Vagina (tissue), 2 donors: ENCODE measurements at places on chromosomes 12 and 14. TPM values are rescaled to one million over a fixed set of nuclear protein-coding genes. Genes with fewer than 3 reads are reported as not detected.
A peak's percentile ranks its signal among the peaks of the same experiment; 100 is the strongest.

MVK gene
- 24.1 TPM for total RNA-seq

POLE2 gene
- total RNA-seq, result 4.9 TPM

ZDHHC22 gene
- total RNA-seq, result not detected

APOF gene
- total RNA-seq, result not detected

CHMP4A gene
- 37.6 TPM for total RNA-seq

RD3L gene
- not detected for total RNA-seq

SLC6A12 gene
- not detected for total RNA-seq

TAC3 gene
- total RNA-seq, result not detected

FUT8 gene
- 35.1 TPM for total RNA-seq

DNA sequence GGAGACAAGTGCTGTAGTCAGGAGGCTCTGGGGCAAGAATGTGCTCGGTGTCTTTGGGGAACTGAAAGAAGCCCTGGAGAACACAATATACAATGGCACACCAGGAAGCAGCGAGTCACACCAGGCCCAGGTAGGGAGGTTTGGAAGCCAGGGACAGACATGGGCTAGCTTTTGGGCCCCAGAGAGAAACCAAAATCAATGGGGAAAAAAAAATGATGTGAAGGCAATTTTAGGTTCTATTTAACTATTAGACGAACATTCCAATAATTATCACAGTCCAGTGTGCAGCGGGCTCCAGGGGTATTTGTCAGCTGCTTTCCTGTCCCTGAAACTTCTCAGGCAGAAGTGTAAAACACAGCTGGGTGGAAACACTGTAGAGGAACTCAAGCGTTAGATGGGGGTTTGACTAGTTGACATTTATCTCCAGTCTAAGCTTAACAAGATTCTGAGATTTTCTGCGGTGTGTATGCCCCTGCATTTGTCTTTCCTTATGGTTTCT lies 21.8 kb upstream of the EGLN3 start:
- no peak overlapping the region for H3K4me3 ChIP-seq
- H3K36me3 ChIP-seq, result no peaks in the 10 kb centered on the region
- no peaks in the 10 kb centered on the region for H3K4me1 ChIP-seq
- H3K27ac ChIP-seq, result no peak overlapping the region
- H3K27me3 ChIP-seq, result no peaks in the 10 kb centered on the region

DNA sequence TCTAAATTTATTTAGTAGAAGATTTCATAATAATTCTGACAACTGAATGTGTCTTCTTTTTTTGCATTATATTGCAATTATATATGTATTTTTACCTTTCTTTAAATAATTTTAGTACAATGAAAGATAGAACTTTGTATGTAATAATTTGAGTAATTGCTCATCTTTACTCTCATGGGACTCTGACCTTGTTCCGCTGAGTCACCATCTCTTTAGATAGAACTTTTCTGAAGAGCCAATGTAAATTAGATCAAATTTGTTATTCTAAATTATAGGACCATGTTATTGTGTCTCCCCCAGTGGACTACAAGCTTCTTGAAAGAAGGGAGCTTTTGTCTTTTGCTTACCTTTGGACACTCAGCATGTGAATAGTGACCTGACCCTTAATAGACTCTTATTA lies 96.1 kb downstream of the TRHDE start:
- DNase-seq, result no peak
- no peak overlapping the region for H3K4me3 ChIP-seq
- H3K27me3 ChIP-seq, result no peaks in the 10 kb centered on the region
- no peak overlapping the region for H3K27ac ChIP-seq
- peaks cover 5% of the 10 kb centered on the region for H3K4me1 ChIP-seq
- H3K36me3 ChIP-seq, result no peaks in the 10 kb centered on the region

DNA sequence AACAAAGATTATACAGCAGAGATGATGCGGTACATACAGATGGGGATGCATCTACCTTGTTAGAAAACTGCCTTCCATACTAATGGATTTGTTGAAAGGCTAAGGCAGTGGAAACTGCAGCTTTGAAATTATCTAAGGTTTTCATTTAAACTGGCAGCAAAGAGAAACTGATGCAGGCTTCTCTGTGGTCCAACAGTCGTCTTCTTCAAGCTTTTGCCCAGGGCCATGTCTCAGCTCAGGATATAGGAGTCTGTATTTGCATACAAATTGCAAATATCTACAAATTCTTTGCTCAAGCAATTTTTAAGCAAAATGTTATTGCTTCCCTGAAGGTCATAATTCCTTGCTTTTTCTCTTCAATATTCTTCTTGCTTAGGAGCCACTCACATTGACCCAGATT lies 33.7 kb downstream of the ERH start:
- H3K27me3 ChIP-seq, result no peaks in the 10 kb centered on the region
- H3K4me1 ChIP-seq, result no peaks in the 10 kb centered on the region
- no peak overlapping the region for H3K4me3 ChIP-seq
- no peak for DNase-seq

DNA sequence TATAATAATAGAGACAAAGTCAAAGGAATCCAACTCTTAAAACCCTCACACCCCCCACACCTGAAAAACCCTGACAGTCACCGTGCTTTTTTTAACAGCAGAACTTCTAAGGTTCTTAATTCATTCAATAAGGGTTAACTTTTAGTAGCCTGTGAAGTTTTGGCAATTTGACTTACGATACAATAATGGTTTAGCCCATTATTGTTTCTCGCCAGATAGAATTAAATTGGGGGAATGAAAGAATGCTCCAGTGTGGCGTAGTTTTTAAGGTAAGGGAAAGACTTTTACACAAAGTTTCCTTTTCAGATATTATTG lies 604 bp upstream of the MAGOHB start:
- peaks cover 18% of the 10 kb centered on the region for H3K4me1 ChIP-seq
- no peaks in the 10 kb centered on the region for H3K27me3 ChIP-seq
- H3K27ac ChIP-seq, result peak overlapping the region; percentile 90
- H3K36me3 ChIP-seq, result no peaks in the 10 kb centered on the region
- peak overlapping the region; percentile 90 for H3K4me3 ChIP-seq

GRCh38 chr12:62697893-62698292 lies 231.3 kb downstream of the MON2 start:
- peaks cover 10% of the 10 kb centered on the region for H3K4me1 ChIP-seq
- H3K36me3 ChIP-seq, result no peaks in the 10 kb centered on the region
- H3K27me3 ChIP-seq, result no peaks in the 10 kb centered on the region
- no peak for DNase-seq
- H3K27ac ChIP-seq, result no peak overlapping the region

- H3K4me3 ChIP-seq, result no peak overlapping the region
- DNase-seq, result no peak
- no peaks in the 10 kb centered on the region for H3K36me3 ChIP-seq
- no peak overlapping the region for H3K27ac ChIP-seq
- H3K27me3 ChIP-seq, result no peaks in the 10 kb centered on the region
Observed at GRCh38 chr12:95787274-95787818, 3.2 kb downstream of the NTN4 start.

GRCh38 chr12:91616416-91616815 lies 433.8 kb upstream of the DCN start:
- H3K4me1 ChIP-seq, result peaks cover 21% of the 10 kb centered on the region
- no peaks in the 10 kb centered on the region for H3K27me3 ChIP-seq
- H3K4me3 ChIP-seq, result no peak overlapping the region
- peak overlapping the region; percentile 3 for H3K27ac ChIP-seq

DNA sequence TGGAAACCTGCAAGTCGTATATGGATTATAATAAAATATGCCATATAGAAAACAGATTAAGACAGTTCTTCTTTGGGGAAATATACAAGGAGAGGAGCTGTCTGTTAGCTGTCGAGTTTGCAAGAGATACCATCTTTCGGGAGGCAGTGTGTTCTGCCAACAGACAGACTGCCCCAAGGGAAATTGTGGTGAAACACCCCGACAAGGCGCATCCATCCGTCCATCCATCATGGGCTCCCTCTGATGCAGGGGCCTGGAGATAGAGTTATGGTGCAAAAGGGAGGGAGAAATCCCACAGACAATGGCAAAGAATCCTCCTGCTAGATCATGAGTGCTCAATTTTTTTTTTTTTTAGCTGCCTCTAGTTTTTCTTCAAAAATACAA lies 156.3 kb downstream of the DPF3 start:
- H3K27me3 ChIP-seq, result no peaks in the 10 kb centered on the region
- no peaks in the 10 kb centered on the region for H3K36me3 ChIP-seq
- no peaks in the 10 kb centered on the region for H3K4me1 ChIP-seq
- DNase-seq, result peak; percentile 20

- no peak for DNase-seq
- peak overlapping the region; percentile 92 for H3K27ac ChIP-seq
- no peak overlapping the region for H3K4me3 ChIP-seq
- H3K27me3 ChIP-seq, result no peaks in the 10 kb centered on the region
- no peaks in the 10 kb centered on the region for H3K36me3 ChIP-seq
Observed at GRCh38 chr14:54682578-54682977, 115.7 kb downstream of the SAMD4A start.

- H3K4me3 ChIP-seq, result no peak overlapping the region
- H3K36me3 ChIP-seq, result no peaks in the 10 kb centered on the region
- DNase-seq, result no peak
- no peaks in the 10 kb centered on the region for H3K4me1 ChIP-seq
Observed at GRCh38 chr14:67396381-67396970, 15.5 kb downstream of the PLEK2 start.

DNA sequence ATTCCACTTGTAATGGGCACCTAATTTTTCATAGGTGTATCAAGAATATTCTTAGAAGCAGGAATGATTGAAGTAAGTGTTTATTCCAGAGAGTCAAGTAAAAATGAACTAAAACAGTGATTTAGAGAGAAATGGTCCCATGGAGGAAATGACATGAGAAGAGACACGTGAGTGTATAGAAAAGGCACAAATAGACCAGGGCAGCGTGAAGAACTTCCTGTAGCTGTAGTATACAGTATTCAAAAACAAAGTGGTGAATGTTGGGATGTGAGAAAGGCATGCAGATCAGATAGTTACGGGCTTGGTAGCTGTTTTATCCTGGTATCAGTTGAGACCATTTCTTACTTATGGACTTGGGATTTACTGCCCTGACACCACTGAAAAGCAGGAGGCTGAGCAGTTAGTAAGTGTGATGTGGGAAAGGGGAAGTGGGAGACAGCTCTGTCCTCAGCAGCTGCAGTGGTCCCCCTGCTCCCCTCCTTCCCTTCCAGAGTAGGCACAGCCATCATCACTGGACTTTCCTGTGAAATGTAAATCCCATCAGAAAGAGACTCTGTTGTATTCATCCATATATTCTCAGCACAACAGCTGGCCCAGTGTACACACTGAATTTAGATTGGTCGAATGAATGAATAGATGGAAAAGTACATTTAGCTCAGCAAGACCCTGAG lies 16.8 kb upstream of the TESPA1 start:
- no peak overlapping the region for H3K27ac ChIP-seq
- no peak overlapping the region for H3K4me3 ChIP-seq
- DNase-seq, result no peak
- no peaks in the 10 kb centered on the region for H3K36me3 ChIP-seq
- no peaks in the 10 kb centered on the region for H3K4me1 ChIP-seq

- H3K4me1 ChIP-seq, result peaks cover 75% of the 10 kb centered on the region
- no peaks in the 10 kb centered on the region for H3K36me3 ChIP-seq
- no peak for DNase-seq
- H3K27me3 ChIP-seq, result no peaks in the 10 kb centered on the region
- H3K4me3 ChIP-seq, result no peak overlapping the region
Observed at GRCh38 chr12:19189522-19189921, 60.0 kb downstream of the PLEKHA5 start.

DNA sequence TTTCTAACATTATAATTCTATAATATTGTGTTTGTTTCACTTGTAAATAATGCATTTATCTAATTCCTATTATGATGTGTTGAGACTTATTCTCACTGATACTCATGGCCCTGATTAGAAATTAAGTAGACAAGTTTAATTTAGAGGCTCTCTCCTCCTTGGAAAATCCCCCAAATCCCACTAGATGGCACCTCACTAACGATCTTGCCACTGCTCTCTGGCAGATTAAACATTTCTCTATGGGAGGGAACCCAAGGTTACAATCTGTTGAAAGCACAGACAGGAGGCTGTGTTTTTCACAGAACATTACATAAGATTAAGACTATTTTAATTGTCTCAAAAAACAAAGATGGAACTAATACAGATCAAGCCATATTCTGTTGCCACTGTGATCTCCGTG lies 318.7 kb downstream of the LRFN5 start:
- no peak overlapping the region for H3K27ac ChIP-seq
- H3K4me3 ChIP-seq, result no peak overlapping the region
- no peaks in the 10 kb centered on the region for H3K4me1 ChIP-seq

- peaks cover 13% of the 10 kb centered on the region for H3K4me1 ChIP-seq
- H3K27me3 ChIP-seq, result no peaks in the 10 kb centered on the region
- no peaks in the 10 kb centered on the region for H3K36me3 ChIP-seq
- peak overlapping the region; percentile 27 for H3K27ac ChIP-seq
- no peak for DNase-seq
Observed at GRCh38 chr12:6701078-6701768, 608 bp upstream of the PIANP start.

GRCh38 chr12:71011261-71011660 lies 90.7 kb upstream of the PTPRR start:
- no peak overlapping the region for H3K4me3 ChIP-seq
- DNase-seq, result no peak
- H3K4me1 ChIP-seq, result no peaks in the 10 kb centered on the region
- no peaks in the 10 kb centered on the region for H3K27me3 ChIP-seq
- no peak overlapping the region for H3K27ac ChIP-seq
- no peaks in the 10 kb centered on the region for H3K36me3 ChIP-seq

DNA sequence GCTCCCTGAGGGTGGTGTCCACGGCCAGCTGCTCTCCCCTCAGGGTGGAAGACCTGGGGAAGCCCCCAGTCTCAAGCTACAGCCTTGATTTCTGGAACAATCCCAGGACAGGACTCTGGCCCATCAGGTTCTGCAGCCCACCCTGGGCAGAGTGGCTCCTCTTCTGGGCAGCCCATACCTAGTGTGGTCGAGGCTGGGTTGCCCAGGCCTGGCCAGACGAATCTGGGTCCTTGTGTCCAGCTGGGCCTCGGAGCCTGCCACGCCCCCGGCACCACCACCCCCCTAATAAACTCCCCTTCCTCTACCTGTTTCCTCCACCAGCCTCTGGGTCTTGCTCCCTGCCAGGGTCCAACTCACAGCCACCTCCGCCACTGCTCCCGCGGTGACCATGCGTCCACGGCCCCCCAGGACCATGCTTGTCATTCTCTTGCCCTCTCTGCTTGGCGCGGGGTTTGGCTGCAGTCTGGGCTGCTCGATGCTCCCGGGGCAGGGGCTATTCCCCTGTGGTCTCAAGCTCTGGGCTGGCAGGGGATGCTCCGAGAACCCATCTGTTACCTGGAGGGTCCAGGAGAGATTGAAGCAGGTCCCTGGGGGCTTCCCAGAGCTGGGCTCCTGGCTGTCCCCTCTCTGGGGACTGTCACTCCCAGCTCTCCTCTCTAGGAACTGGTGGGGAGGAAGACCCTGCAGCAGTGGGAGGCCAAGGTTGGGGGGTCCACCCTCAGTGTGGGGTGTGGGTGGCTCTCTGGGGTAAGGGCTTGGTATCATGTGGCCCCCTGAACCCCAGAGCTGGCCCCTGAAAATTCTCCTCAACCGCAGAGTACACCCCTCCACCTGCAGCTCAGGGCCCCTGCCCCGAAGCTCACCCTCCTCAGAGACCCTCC lies 8.7 kb upstream of the GPR132 start:
- H3K27me3 ChIP-seq, result no peaks in the 10 kb centered on the region
- DNase-seq, result no peak
- H3K4me3 ChIP-seq, result no peak overlapping the region
- H3K36me3 ChIP-seq, result no peaks in the 10 kb centered on the region
- no peak overlapping the region for H3K27ac ChIP-seq
